ENCODE measurements at places on chromosomes 4 and X. TPM values are rescaled to one million over a fixed set of nuclear protein-coding genes. Genes with fewer than 3 reads are reported as not detected.

CDKL5 gene
- 5.8 TPM for total RNA-seq

OPRPN gene
- total RNA-seq, result 2.4 TPM

NDUFC1 gene
- 42.6 TPM for total RNA-seq

LINC00632 gene
- total RNA-seq, result 36.6 TPM

GABRG1 gene
- total RNA-seq, result 6.3 TPM

Measured in umbilical cord (tissue), 2 donors.